ENCODE measurements at places on chromosomes 12 and 14. TPM values are rescaled to one million over a fixed set of nuclear protein-coding genes. Genes with fewer than 3 reads are reported as not detected.

Gene CISTR
- not detected for total RNA-seq

Gene CDKL1
- 2.4 TPM for total RNA-seq

Gene ITGA7
- total RNA-seq, result 20.5 TPM

Gene GPRC5A
- total RNA-seq, result 27.2 TPM

Gene ACYP1
- 30.3 TPM for total RNA-seq

Gene TMX1
- 28.3 TPM for total RNA-seq

Gene BEST3
- total RNA-seq, result 0.68 TPM

Gene MYL6
- 1,181 TPM for total RNA-seq

Gene IL26
- not detected for total RNA-seq

Data from motor neuron (in vitro differentiated cells).